Right lobe of liver (tissue), 6 donors: ENCODE measurements at places on chromosomes 6 and 20.
A peak's percentile ranks its signal among the peaks of the same experiment; 100 is the strongest.

DNA sequence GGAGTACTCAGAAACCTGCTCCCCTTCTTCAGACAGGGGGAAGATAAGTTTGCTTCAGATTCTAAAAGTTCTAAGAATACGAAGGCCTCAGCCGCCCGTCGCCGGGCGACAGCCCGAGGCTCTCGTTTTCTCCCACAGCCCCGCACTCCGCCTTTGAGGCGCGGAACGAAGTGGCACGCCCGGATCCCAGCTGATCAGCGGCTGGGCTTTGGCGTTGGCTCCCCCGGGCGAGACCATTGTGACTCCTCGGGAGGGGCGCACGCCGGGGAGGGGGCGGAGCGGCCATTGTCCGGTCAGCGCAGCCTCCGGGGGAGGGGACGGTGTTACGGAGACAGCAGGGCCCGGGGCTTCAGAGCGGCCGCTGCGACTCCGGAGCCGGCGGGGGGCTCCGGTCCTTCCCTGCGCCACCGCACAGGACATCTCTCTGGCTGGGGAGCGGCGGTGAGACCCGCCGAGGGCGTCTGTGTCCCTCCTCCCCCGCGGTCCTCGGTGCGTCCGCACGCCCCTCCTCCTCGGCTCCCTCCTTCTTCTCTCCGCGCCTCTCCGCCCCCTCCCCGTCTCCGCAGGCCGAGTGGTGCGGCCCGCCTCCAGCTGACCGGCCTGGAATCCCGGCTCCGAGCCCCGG is at the start of gene ZFAND3:
TSS of gene ZFAND3 (plus strand) at position 551 of the 625 bp plus-strand sequence. CDS start 219 bp downstream, outside the sequence.
- peak; percentile 97 for DNase-seq

DNA sequence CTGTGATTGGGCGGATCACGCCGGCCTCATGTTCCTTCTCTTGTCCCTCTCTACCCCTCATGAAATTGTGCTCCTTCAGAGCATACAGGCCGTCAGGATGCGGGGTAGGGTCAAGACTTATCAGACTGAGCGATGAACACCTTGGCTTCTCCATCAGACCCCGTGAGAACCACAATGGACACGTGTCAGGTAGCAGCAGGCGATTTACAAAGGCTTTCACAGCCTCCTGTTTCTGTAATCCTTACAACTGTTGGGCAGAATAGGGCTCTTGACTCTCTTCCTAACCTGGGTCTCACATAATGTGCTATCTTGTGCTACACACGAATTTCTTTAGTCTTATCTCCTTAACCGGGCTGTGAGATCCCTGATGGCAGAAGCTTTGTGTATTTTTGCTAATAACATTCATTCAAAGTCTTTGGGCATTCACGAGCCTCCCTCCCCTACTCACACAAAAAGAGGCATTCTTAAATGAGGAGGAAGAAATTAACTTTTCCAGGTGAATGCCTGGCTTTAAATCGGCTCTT is 122.9 kb upstream of the SLC22A23 start:
- DNase-seq, result no peak

DNA sequence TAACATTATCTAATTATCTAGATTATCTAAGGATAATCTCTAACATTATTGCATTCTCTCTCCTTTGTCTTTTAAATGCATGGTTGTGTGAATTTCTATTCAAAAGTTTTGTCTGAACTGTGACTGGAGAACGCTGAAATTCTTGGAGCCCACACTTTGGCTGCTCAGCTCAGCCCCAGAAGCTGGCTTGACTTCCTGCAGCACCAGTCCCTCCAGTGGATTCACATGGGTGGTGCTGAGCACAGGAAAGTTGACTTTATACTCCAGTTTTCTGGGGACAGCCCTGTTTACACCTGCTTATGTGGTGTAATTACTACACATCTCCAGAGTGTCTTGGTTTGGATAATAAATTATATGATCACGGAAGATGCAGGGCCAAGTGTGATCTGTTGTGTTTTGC is 255.1 kb upstream of the NOX3 start:
- DNase-seq, result no peak

DNA sequence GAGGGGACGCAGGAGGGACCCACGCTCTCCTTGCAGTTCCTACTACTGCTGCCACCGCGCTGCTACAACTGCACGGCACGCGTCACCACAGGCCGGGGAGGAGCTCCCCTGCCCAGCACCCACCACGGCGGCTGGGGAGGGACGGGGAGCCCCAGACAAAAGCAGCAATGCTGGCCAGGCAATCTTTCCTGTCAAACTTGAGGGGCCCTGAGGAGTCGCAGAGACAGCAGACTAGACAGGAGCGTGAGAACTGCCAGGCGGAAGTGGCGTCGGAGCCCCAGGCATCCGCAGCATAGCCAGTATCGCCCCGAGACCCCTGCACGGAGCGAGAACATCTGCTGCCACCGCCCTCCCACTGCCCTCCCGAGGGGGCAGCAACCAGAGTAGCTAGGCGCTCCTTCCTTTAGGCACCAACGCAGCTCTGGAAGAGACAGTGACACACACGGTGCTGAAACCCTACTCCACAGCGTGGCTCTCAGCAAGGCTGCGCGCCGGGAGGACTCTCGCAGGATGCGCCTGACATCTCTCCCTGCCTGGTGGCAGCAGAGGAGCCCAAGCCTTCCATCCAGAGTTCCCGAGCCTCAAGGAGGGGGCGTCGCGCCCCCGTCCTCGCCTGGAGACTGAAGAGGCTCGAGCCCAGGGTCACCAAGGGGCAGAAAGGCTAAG is 2.2 kb downstream of the TAF4 start:
- DNase-seq, result peak; percentile 42

DNA sequence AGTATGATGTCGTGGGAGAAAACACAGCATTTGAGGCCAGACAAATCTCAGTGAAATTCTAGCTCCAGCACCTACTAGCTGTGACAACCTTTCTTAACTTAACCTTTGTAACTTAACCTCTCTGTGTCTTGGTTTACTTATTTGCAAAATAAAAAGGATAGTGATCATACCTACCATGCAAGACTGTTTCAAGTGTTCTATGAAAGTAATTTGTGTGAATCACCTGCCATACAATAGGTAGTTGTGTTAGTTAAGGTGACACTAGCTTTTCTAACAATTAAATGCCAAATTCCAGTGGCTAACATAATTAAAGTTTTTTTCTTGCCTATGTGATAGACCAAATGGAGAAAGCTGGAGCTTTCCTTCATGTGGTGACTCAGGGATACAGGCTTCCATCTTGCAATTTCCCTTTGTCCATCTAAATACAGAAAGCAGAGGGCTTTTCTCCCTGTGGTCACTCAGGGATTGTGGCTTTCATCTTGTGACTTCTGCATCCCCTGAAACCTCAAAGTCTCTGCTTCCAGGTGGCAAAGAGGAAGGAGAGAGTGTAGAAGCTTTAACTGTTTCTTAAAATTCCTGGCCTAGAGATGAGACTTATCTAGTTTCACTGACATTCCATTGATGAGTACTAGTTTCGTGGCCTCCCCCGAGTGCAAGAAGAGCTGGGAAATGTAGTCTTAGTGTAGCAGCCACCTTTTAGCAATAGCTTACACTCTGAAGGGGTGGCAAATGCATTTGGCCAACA is 311.4 kb downstream of the CLIC5 start:
- no peak for DNase-seq

GRCh38 chr6:99490608-99491007 is 24.6 kb downstream of the USP45 start:
- DNase-seq, result no peak

DNA sequence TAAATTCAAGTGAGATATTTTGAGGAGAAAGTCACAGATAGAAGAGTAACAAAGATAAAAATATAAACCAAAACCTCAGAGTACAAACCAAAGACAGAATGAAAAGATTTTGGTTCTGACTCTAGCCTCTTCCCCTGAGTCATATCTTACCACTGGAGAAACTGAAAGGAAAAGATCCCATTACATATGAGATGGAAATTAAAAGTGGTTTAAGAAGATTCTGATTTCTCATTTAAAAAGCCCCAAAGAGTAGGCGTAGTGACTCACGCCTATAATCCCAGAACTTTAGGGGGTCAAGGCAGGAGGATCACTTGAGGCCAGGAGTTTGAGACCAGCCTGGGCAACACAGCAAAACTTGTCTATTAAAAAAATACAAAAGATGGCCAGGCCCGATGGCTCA is 30.6 kb downstream of the SPINT4 start:
- no peak for DNase-seq

DNA sequence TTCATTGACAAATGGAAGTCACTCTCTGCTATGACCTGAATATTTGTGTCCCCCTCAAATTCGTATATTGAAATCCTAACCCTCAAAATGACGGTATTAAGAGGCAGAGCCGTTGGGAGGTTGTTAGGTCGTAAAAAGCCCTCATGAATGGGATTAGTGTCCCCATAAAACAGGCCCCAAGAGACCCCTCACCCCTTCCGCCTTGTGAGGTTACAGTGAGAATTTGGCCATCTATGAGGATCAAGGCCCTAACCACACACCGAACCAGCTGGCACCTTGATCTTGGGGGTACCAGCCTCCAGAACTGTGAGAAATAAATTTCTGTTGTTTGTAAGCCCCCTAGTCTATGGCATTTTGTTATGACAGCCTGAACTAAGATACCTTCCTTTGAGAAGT is 52.5 kb upstream of the SLC22A16 start:
- DNase-seq, result no peak

DNA sequence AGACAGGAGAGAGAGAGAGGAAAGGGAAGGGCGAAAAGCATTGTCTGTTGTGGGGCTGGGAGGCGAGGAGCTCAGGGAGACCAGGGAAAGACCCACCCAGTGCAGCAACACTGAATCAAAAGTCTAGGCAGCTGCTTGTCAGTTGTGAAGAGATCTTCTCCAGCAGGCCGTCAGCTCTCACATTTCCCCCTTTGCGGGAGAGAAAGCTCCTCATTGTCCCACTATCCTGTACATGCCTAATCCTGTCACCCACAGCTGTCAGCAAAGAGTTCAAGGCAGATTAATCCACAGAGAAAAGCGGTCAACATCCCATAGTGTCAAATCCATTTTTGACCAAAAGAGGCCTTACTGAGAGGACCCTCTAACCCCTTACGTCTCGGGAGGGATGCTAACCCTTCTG is 27.3 kb downstream of the RNF182 start:
- no peak for DNase-seq

GRCh38 chr6:7108196-7108963 is 619 bp downstream of the RREB1 start:
- DNase-seq, result peak; percentile 73

GRCh38 chr6:119842191-119842590 is 492.6 kb upstream of the MAN1A1 start:
- no peak for DNase-seq

DNA sequence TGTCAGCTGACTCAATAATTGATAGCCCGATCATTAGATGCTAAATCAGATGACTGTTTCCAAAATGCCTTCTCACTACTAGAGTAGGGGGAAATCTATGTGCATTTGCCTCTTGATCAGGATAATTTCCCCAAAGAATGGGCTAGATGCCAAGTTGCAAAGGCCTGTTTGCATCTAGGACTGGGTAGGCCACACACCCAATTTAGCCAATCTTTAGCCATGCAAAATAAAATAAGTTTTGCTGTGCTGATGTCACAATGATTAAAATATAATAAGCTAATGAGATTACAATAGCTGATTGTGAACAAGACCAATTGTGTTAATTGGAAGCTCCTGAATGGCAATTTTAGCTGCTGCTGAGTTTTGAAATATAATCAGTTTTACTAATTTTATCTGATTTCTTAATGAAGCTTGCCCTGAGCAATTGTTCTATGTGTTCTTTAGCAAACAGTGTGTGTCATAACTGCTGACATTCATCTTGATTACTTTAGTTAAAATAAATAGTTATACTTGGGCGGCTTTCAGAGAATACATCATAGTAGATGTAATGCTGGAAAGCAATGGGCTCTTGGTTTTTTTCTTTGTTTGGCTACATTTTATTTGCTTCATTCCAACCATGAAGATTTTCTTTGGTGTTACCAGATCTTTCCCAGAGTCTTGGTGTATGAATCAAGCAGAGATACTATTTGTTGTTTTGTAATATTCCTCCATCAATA is 973.2 kb upstream of the SLC35B3 start:
- DNase-seq, result no peak

DNA sequence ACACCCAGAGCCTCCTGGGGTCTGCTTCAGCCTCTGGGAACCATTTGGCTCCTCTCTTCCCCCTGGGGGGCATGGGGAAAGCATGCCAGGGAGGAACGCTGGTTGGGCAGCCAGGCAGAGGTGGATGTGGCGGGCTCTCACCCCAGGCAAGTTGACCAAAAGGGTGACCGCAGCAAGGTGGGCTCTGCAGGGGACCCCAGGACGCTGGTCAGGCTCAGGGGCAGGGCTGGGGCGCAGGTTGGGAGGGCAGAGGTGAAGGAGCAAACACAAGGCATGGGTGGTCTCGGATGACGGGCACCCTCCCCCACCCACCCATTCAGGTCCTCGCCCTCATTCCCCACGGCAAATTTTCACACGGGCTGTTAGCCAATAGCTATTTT is 30.2 kb upstream of the MRGBP start:
- DNase-seq, result peak; percentile 37

- no peak for DNase-seq
Observed at GRCh38 chr6:33820243-33820642, 16.4 kb upstream of the MLN start.

DNA sequence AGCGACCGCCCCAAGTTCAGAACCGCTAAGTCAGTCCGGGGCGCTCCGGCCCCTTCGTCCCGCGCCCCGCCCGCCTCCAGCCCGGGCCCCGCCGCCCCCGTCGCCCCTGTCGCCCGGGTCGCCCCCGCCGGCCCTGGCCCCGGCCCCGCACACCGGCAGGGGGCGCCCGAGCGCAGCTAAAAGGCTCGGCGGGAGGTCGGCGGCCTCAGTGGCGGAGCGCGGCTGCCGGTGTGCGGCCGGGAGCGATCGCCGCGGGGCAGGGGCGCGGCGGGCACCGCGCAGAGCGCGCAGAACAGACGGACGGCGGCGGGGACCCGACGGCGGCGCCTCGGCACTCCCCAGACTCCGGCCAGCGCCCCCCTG is at the start of gene FNDC1:
TSS of gene FNDC1 (plus strand) at position 208 of the 363 bp plus-strand sequence. CDS start 197 bp downstream, outside the sequence.
- DNase-seq, result no peak

- DNase-seq, result no peak
Observed at GRCh38 chr20:3771552-3772058, 4.1 kb upstream of the ADISSP start.

GRCh38 chr6:11386726-11387125 is 150.8 kb upstream of the TMEM170B start:
- no peak for DNase-seq

DNA sequence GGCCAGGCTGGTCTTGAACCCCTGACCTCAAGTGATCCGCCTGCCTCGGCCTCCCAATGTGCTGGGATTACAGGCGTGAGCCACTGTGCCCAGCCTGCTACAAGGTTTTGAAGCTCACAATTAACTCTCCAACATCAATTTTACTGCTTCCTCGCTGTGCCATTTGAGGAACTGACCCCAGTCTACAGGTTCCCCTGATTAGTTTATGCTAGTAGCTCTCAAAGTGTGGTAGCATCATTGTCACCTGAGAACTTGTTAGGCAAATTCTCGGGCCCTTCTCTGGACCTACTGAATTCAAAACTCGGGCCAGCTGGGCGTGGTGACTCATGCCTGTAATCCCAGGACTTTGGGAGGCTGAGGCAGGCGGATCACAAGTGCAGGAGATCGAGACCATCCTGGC is 49.4 kb downstream of the MCUR1 start:
- no peak for DNase-seq

- DNase-seq, result no peak
Observed at GRCh38 chr6:142223938-142224337, 76.9 kb downstream of the VTA1 start.

GRCh38 chr6:163008186-163008585 is 280.4 kb downstream of the PACRG start:
- DNase-seq, result no peak
